ENCODE measurements at places on chromosomes 1 and 21.

GRCh38 chr1:208201229-208201628 lies 43.0 kb downstream of the PLXNA2 start:
- no peak for DNase-seq

DNA sequence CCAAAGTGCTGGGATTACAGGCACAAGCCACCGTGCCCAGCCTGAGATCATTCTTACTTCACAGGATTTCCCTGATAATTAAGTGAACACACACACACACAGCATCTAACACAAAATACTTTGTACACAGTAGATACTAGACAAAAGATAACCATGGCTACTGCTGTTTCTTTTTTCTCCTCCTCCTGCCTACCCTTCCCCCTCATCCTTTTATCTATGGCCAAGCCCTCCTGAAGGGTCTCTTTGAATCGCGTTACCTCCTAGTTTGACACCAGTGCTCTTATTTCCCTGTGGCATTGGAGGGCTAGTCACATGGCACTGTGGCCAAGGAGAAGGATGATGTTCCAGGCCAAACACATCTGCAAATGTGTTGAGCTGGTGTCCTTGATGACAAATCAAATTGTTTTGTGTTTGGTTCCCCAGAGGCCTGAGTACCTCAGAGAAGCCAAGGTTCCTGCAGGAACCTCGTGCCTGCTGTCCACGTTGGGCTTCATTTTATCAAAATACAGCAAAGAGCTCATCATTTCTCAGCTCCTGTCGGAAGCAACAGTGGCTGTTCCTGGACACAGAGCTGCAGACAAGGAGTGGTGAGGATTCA lies 20.6 kb downstream of the NDUFS5 start:
- no peak for DNase-seq

GRCh38 chr1:212873518-212873917 lies 15.4 kb downstream of the FLVCR1 start:
- DNase-seq = no peak

DNA sequence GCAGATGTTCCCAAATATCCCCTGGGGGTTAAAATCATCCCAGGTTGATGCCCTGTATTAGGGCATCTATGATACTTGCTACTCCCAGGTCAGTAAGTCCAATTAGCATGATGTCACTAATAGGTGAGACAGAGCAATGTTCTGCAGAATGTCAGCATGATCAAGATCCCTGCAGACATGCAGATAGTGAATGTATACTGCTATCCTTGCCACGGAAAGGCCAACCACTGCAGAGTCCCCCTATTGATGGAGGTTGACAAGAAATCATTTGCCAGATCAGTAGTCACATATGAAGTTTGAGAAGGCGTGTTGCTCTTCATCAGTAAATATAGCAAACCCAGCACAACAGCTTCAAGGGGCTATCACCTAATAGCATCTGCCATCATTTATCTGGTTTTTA lies 97.4 kb downstream of the SETD4 start:
- no peak for DNase-seq

DNA sequence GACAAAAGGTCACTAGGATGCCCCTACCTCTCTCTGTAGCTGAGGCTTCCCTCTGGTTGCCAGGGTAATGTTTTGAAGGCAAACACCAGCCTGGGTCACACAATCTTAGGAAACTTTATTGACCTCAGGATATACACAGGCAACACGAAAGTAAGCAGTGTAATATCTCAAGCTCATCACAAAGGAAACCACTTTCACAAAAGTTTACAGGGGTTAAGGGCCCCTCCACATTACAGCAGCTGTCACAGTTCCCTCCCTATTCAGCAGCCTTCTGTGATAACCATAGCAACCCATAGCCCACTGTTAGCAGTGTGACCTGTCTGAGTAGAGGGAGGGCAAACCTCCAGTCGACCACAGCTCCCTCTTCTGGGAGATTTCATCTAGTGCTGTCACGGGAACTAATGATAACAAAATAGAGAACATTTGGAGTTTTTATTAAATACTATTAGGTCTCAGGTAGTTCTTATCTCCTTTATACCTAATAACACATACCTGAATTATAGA lies 149.8 kb downstream of the PTPRC start:
- no peak for DNase-seq

GRCh38 chr1:117009132-117009531 lies 7.6 kb downstream of the CD101 start:
- peak; percentile 74 for DNase-seq

GRCh38 chr1:163357378-163357777 lies 35.6 kb downstream of the NUF2 start:
- no peak for DNase-seq

DNA sequence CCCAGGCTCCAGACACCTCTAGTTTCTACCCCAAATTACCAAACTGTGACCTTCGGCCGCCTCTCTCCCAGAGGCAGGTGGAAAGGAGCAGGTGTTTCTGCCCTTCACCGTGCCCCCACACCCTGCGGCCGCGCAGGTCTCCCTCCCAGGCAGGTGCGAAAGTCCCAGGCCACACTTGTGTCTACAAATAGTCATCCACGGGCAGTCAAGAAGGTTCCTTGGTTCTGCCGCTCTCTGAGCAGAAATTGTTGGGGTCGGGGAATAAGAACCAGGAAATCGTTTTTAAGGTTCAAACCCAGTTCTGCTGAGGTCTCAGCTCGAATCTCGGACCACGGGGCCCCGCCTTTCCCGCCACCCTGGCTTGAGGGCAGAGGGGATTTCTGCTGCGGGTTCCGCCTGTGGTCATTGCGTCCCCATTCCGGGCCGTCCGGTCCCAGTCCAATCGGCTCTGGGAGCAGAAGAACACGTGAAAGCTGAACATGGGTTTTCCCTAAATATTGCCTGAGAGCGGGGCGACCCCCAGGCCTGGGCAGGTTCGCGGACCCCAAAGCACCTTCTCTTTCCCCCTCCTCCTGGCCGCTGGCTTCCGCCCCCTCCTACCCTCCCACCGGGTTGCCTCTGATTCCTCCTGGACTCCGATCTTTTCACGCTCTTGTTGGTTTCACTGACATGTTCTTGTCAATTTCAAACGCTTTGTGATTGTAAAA lies 1.2 kb upstream of the ATF3 start:
- peak; percentile 50 for DNase-seq

DNA sequence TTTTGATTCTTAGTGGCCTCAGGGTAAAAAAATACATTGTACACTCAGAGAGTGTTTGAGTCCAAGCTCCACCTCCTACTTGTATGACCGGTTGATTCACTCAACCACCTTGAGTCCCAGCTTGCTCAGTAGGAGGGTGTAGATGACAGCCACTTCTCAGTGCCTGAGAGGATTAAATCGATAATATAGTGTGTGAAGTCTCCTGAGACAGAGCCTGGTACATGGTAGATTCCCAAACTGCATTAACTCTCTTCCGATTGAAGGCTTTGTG lies 38.4 kb downstream of the NCMAP start:
- DNase-seq = no peak

GRCh38 chr1:158933621-158934020 lies 2.3 kb downstream of the PYHIN1 start:
- no peak for DNase-seq

Data from inflammatory macrophage treated with lipopolysaccharide for 1 hour (primary cell).